ENCODE measurements at places on chromosomes 1 and 21. TPM values are rescaled to one million over a fixed set of nuclear protein-coding genes. Genes with fewer than 3 reads are reported as not detected.

Gene MANEAL
- polyA plus RNA-seq, result 3.5 TPM

Gene MATN1
- polyA plus RNA-seq, result 3.4 TPM

Gene FOXJ3
- polyA plus RNA-seq, result 19.0 TPM

Gene SH2D5
- 0.71 TPM for polyA plus RNA-seq

Gene DCDC2B
- polyA plus RNA-seq, result 0.17 TPM

Gene RABIF
- polyA plus RNA-seq, result 14.7 TPM

Gene RSPH1
- polyA plus RNA-seq, result 3.0 TPM

Gene DNALI1
- polyA plus RNA-seq, result 38.8 TPM

Gene ATXN7L2
- 5.3 TPM for polyA plus RNA-seq

Gene CAMK2N1
- 45.5 TPM for polyA plus RNA-seq

All from hepatocyte (in vitro differentiated cells).